T-cell (primary cell): ENCODE measurements at places on chromosomes 5 and 9.
A peak's percentile ranks its signal among the peaks of the same experiment; 100 is the strongest.

DNA sequence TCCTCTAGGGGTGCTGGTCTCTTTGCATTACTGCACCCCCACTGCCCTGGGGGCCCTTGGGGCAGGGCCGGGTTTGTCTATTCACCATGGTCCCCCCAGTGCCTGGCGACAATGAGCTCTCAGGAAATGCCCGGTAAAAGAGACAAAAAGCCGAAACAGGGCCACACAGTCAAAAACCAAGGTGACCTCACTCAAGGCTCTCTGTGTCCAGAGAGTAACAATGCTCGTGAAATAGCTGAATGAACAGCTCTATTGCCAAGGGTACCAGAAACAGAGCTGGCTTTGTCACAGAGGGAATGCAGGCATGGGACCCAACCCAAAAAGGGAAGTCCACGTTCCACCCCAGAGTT is 16.0 kb downstream of the SH3PXD2B start:
- no peak for DNase-seq

DNA sequence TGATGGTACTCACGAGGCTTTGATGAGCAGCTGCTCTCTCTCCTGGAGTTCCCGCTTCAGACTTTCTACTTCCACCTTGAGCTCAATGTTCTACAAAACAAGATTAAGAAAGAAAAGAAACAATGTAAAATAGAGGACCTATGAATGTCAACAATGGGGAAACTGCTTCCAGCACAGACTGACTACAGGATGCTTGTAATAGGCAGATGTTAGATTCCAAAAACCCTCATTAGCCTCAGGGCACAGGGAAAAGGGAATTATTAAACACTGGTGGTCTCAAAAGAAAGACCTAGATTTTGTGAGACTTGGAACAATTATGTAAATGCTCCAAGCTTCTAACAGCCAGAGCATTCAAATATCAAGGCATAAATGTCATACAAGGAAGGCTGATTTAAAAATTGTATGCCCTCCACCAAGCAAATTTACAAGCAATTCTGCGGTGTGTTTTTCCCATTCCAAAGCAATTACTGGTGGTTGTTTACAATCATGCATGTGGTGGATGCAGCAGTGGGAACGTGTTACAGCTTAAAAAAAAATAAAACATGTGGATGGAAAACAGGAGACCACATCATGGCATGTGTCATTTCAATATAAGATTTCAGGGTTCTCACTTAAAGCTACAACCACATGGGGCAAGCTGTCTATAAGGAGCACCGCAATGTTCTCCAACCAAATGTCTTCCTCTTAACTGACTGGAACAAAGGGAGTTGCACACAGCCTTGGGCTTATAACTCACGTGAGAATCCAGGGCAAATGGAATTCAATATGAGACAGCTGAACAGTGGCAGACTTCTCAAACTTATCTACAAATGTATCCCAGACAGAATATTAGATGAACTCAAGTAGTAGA is 34.0 kb downstream of the CDK5RAP2 start:
- DNase-seq: no peak

DNA sequence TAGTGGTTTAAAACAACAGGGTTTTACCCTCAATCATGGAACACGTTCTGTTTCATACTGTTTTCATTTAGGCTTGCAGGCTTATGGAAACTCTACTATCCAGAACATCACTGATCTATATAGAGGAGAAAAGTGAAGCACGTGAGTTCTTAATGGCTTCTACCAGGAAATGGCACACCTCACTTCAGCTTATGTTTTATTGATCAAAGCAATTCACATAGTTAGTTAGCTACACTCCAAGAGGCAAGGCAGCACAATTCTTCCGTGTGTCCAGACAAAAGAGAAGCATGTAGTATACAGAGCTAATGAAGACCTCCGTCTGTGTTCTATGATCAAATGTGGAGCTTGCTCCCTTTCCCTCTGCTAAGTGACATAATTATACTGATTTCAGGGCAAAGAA is 353.3 kb upstream of the CD180 start:
- DNase-seq: no peak

DNA sequence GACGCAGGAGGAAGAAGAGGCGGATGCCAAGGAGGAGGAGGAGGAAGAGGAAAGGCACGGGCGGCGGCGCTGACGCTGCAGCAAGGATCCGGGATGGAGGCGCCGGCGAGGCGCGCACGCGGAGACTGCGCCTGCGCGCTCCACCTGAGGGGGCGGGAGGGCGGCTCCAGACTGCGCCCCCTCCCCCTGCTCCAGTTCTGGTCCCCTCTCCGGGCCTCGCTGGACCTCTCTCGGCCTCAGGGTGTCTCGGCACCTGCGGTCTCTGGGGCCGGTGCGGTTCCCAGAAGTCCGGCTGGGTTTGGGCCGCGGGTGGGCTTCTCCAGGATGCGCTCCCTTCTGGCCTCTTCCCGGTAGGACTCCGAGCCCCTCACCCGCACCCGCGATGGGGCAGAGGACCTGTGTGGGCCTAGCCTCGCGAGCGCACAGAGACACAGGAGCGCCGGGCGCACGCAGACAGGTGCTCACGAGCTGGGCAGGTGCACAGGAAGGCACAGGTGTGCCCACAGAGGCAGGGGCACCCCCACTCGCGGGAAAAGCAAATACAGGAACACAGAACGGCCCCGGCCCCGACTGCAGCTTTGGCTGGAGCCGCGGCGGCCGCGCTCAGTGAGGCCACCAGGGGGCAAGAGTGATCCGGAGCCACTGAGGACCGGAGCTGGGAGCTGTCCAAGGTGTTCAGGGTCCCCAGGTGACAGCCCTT is at the start of gene NPDC1:
Gene NPDC1, minus strand, starts transcription at position 90 of the 700 bp plus-strand sequence. CDS start 188 bp downstream, outside the sequence.
- DNase-seq: peak; percentile 87

DNA sequence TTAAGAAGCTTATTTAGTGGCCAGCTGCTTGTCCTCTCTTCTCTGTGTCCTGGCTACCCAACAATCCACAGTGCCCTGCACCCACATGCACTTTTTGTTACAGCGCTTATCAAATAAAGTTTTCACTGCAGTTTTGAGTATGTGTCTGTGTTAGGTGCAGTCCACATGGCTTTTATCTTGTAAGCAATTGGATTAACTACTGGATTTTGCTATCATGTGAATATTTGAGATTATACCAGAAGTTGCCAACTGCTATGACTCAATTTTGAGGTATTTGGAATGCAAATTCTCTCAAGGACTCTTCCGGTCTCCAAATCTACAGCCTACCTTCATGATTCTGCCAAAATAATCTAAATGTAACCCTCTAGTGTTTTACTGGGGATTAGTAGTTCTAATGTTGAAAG is 690.2 kb downstream of the NR2F1-AS1 start:
- DNase-seq: no peak

DNA sequence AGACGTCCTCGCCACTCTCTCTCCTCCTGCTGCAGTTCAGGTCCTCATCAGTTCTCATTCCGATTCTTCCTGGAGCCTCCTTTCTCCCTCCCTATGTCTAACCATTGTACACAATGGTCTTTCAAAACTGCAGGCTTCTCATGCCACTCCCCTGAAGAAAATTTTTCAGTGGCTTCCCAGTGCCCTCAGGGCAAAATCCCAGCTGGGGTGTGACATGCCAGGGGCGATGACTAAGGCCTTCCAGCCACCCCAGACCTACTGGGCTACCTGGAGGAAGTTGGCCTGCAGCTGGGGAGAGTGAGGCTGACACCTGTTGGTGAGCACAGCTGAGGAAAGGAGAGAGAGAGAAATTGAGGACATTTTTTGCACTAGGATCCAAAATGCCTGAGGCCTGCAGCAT is 65.2 kb downstream of the SREK1 start:
- DNase-seq: no peak

- DNase-seq: no peak
These were observed 9.3 kb downstream of the NIPBL start for GRCh38 chr5:36885566-36886485.

GRCh38 chr5:77285251-77285841 is 74.9 kb downstream of the PDE8B start:
- DNase-seq: no peak

DNA sequence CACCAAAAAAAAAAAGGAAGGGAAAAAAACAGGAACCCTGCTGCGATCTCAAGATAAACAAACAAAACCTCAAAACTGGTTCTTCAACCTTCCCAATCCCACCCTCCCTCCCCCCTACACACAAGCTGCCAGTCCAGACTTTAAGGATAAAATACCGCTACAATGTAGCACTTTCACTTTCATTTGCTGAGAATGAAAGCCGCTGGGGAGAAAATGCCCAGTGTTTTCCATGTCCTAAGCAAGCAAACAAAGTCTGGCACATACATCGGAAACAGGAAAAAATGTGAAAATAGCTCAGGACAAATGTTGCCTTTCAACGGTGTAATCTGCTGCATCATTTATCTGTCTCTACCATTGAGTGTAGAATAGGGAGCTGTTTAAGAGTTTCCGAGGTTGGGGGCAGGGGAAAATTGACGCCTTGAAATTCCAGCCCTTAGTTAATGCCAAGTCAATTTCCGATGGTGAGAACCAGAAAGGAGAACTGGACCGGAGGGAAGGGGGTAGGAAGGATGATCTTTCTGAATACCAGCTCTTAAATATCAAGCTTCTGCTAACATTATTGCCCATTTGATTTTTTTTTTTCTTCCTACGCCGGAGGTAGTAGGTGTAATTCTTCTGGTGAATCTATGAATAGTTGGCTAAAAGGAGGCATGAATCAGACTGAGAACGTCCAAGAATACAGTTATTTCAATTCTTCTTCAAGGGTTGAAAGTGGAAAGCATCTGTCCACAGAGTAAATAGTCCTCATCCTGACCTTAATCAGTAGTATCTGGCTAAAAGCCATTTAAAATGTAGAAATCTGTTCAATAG is 1.2 kb upstream of the ADAMTS6 start:
- DNase-seq: peak; percentile 4

DNA sequence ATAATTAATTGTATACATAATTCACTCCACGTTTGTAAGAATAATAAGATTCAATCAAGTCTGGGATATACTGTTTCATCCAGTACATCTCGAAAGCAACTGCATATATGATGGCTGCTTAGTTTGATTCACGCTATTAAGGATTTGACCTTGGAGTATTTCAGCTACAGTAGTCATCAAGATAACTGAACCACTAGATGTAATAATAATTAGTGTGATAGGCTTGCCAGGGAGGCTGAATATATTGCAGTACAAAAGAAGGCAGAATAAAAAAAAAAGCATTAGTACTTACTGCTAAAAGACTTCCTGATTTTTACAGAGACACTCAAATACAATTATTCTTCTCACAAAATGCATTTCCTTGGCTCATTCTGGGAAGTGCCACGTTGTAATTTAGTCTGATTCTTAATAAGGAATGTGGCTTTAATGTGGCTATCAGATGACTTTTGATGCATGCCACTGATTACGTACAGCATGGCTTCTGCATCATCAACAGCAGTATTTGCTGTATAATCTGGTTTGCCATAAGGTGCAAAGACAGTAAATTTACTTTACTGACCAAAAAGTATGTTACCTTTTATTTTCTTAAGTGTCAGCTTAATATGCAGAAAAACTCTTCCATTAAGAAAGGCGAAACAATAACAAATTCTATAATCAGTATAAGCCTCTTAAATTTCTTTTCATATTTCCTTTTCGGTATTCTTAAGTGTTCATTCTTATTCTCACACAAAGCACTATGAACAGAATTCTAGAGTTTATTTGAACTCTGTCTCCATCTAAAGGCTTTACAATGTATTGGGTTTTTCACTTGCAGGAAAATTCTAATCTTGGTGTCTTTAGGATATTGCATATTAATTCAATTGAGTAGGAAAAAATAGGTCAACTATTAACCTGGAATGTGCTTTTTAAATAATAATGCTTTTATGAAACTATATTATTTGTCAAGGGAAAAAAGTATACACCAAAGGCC is 166.4 kb downstream of the SLF1 start:
- DNase-seq: no peak

DNA sequence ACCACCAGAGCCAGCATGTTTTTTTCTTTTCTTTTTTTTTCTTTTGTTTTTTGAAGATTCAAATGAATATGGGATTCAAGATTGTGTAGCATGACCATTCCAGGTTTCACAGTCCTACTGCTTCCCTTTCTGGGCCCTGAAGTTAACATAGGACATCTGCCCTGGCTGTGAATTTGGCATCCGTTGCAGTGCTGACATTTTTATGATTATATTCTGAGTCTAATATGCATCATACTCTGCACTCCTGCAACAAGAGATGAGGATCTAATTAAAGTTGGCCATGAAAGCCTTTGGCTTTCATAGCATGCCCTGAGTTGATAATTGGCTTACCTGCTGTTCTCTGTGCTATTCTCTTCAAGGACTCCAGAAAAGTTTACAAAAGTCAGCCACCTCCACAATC is 29.8 kb downstream of the C5orf22 start:
- DNase-seq: no peak

GRCh38 chr9:81479573-81479972 is 209.8 kb downstream of the TLE1 start:
- no peak for DNase-seq

GRCh38 chr9:17140418-17140817 is 5.6 kb downstream of the CNTLN start:
- DNase-seq: no peak

DNA sequence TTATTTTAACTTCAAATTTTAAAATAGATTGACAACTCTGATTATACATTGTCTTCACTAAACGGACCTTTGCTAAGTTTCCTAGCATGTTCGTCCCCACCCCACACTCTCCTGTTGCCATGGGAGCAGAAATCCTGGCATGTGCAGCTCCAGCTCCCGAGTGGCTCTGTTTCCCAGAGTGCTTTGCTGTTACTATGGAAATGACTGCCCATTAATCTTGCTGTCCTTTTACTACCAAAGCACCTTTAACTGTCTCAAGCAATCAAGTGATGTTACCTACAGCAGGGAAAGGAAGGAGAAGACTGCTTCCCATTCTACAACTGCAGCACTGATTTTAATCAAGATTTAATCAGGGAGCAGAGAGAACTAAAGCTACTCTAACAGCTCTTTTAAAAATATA is 212.0 kb upstream of the KIF2A start:
- no peak for DNase-seq

DNA sequence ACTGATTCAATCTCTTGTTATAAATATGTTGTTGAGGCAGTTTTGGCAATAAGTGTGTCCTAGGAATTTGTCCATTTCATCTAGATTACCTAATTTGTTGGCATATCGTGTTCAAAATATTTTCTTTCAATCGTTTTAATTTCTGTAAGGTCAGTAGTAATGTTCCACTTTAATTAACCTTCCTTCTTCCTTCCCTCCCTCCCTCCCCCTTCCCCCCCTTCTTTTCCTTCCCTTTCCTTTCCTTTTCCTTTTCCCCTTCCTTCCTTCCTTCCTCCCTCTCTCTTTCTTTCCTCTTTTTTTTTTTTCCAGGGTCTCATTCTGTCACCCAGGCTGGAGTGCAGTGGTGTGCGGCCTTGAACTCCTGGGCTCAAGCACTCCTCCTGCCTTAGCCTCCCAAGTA is 27.1 kb downstream of the CD14 start:
- DNase-seq: no peak
